ENCODE measurements at places on chromosomes 1 and 21. TPM values are rescaled to one million over a fixed set of nuclear protein-coding genes. Genes with fewer than 3 reads are reported as not detected.

NUF2 gene
- total RNA-seq, result 31.7 TPM

POGZ gene
- total RNA-seq, result 63.0 TPM

OR2L2 gene
- not detected for total RNA-seq

TSPEAR gene
- not detected for total RNA-seq

CCDC17 gene
- 1.3 TPM for total RNA-seq

MYOG gene
- total RNA-seq, result not detected

CELF3 gene
- total RNA-seq, result not detected

HLX gene
- total RNA-seq, result not detected

LYPD8 gene
- not detected for total RNA-seq

SPRR2D gene
- not detected for total RNA-seq
